ENCODE measurements at places on chromosomes 11 and 22.

- no peak for DNase-seq
These were observed 29.0 kb downstream of the PI4KA start for GRCh38 chr22:20829491-20830134.

DNA sequence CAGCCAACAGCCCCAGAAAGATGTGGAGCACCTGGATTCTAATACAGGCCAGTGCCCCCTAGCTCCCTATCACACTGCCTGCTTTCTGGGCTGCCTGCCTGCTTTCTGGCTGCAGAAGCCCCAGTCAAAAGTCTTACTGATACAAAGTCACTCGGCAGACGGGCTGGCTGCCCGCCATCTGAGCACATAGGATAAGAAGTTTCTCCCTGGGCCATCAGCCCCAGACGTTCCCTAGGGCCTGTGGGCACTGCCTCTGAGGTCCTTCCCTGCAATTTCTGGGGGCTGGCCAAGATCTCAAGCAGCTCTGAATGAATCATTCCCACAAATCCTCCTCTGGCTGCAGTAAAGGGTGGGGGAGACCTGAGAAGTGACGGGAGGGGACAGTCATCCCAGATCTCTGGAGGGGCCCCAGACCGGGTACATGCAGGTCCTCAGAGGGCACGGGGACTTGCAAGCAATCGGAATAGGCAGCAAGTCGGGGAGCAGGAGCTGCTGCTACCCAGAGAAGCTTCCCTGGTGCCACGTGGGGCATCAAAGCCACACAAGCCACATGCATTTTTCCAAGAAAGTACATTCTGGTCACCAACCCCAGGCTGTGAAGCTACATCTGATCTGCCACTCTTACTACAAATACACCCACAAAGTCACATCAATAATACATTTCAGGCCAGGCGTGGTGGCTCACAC, 4.7 kb downstream of the TPST2 start:
- no peak for DNase-seq

- no peak for DNase-seq
These were observed 4.5 kb upstream of the MYO7A start for GRCh38 chr11:77123591-77123990.

DNA sequence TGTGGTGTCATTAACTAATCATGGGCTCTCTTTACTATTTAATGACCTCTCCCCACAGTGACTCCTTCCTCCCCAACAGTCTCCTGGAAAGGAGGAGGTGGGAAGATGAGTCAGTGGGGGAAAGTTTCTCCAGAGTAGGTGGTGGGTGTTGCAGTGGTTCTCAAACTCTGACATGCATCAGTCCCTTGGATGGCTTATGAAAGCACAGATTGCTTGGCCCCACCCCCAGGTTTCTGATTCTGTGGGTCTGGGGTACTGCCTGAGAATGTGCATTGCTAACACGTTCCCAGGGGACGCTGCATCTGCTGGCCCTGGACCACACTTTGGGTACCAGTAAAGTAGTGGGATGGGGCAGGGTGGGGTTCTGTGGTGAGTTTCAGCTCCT, 9.8 kb downstream of the CD82 start:
- peak; percentile 61 for DNase-seq

GRCh38 chr22:47125603-47126002, 363.2 kb downstream of the TBC1D22A start:
- DNase-seq, result no peak

GRCh38 chr11:14643697-14644225, at the start of gene PDE3B:
TSS of gene PDE3B (plus strand) at chr11:14643804. CDS start at chr11:14644076, 272 bp downstream.
- peak; percentile 73 for DNase-seq

- DNase-seq, result no peak
These were observed 210.0 kb downstream of the KIRREL3 start for GRCh38 chr11:126790550-126791081.

DNA sequence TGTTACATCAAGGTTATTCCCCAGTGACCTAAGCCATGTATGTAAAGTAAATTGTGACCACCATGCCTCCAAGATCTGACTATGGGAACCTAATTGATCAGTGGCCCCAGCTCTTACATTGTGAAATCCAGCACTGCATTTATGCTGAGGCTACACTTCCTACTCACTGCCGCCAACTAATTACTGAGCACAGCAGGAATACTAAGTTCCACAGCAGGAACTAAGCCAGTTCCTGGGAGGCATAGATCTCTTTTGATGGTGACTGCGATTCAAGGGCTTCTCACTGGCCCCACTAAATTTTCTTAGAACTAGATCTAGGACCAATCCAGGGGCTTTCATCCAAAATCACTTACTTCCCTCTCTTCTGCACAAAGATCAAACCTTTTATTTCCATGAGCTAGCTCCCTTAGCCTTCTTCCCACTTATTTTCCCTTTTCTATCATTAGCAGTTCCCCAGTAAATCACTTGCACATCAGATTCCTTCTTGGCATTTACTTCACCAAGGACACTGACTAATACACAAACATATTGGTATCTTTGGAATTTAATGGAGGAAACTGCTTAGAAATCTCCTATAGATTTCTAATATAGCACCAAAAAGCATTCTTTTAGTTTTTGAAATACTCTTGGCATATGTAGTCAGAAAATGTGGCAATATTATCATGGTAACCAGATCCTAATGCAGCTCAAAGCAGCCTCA, 46.0 kb downstream of the CNTN5 start:
- DNase-seq, result no peak

- no peak for DNase-seq
These were observed 11.4 kb downstream of the KDELR3 start for GRCh38 chr22:38479096-38479837.

GRCh38 chr11:11973361-11973800, 35.0 kb downstream of the DKK3 start:
- no peak for DNase-seq

DNA sequence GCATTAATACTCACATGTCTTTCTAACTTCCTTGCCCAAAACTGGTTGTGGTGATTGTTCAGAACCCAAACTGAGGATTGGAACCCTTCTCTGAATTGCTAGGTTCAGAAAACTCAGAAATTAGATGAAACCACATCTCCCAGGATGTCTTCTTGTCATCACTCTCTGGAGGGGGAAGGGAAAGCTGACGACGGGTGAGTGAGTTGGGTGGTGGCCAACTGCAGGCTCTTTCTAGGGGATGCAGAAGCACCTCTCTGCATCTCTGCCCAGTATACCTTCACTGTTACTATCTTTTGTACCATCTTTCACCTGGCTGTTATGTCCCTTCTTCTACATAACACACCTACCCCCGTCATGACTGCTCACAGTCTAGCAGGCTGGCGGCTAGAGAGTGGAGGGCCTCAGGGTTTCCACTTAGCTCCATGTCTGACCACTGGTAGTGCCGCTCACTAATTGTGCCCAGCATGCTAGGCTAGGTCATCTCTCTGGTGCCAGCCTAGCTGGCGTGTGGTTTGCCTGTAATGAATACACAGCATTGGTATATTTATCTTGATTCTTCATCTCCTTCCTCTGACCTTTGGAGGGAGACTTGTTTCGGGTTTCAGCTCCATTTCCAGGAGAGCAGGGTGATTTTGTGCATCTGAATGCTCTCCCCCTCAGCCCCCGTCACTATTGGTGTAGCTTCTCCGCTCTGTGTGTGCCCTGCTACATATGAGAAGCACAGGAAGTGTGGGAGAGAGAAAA, 7.3 kb downstream of the GRAMD1B start:
- no peak for DNase-seq

DNA sequence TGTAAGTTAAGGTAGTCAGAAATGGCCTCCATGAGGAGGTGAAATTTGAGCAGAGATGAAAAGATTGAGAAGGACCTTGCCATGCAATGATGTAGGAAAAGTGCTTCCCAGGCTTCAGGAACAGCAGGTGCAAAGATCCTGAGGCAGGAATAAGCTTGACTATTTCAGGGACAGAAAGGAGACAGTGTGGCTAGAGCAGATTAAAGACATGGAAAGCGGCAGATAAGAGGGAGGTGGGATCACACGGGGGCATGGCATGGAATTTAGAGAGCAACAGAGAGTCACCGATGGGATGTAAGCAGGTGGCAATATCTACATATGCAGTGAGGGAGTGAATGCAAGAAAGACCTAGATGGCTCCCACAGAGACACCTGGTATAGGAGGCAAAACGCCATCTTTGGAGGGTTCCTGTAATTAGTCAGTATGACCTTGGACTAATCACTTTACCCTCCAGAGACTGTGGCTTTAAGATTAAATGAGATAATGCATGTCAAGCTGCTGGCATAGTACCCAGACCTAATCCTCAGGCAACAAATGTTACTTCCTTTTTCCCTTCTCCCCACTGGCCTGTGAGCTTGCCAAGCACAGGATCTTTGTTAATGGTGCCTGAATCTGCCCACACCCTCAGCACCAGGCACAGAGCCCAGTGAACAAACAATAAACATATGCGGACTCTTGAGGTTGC, 24.6 kb upstream of the ACER3 start:
- DNase-seq, result no peak

DNA sequence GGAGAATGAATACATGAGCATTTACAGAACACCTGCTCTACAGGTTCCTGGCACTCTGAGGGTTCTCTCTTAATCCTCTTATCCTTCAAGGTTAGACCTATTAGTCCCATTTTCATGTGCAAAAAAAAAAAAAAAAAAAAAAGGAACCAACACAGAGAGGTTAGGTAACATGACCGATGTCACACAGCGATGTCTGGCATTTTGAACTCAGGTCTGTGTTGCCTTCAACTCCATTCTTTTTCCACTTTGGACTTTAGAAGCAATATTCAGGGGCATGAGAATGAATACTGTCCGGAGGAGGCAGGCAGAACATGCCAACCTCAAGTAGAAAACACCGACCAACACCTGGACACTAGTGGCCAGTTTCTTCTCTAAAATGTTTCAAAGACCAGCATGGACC, 10.4 kb downstream of the SYN3 start:
- DNase-seq, result no peak

- peak; percentile 15 for DNase-seq
These were observed 148.5 kb downstream of the GRIK4 start for GRCh38 chr11:120660024-120660565.

GRCh38 chr11:47987310-47987709, 7.0 kb downstream of the PTPRJ start:
- DNase-seq, result no peak

- no peak for DNase-seq
These were observed 2.4 kb downstream of the SMARCB1 start for GRCh38 chr22:23789121-23789520.

- DNase-seq, result no peak
These were observed 2.4 kb upstream of the RANGAP1 start for GRCh38 chr22:41288245-41288946.

DNA sequence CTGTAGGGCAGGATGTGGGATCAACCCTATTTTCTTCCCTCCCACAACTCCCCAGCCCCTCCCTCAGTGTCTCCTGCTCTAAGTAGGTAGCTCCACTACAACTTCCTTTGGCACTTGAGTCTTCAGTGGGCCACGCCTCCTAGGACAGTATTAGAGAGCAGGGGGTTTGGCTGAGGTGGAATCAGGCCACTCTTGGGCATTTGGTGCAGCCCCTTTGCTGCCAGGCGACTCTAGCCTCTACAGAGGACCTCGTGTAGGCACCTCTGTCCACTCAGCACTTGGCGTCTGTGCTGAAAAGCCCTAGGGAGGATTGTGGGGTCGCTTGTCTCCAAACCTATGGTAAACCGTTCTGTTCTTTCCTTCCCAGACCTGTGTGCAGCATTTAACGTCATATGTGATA, 2.7 kb downstream of the FADD start:
- no peak for DNase-seq

DNA sequence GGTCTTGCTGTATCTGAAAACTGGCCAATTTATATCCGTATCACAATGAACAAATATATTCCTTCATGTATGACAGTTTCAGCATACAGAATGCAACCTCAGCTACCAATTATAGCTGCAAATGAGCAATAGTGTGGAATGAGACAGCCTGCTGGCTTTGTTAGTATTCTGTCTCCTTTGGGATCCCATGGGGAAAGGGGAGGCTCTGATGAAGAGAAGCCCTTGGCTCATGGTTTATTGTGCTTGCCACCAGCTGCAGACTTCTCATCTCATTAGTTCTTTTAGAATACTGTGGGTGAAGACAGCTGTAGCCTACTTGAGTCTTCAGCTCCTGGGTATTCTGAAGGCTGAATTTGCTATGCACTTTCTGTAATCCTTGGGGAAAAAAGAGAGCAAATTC, 42.4 kb downstream of the PITPNB start:
- no peak for DNase-seq

DNA sequence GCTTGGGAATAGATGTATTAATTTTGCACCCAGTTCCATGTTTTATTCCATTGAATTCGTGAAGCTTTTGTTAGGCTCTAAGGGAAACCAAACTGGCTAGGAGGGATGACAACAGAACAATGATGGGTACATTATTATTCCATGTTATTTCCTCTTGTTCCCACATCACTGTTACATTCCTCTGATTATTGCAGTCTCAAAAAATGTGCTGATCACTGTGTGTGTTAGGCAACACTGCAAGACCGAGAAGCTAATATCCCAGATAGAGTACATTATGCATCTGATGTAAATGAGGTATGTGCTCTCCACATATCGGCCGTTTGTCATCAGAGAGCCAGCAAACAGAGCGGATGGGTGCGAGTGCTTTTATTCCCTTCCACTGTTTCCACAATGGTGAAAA, 327.9 kb downstream of the SOX6 start:
- no peak for DNase-seq

DNA sequence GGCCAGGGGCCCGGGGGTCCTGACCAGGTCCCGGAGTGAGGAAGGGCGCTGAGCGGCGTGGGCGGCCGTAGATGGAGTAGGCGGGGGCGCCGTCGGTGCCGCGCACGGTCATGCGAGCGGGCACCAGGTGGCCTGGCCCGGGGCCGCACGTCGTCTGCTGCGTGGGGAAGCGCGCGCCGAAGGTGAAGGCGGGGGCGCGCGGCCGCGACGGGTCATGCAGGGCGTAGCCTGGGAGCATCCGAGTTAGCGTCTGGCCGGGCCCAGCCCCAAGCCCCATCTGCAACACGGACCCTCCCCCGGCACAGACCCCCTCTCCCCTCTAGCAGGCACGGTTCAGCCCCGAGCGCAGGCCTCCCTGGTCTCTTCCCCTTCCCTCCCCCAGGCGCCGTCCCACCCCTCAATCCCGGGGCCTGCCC, 1.7 kb upstream of the TYMP start:
- peak; percentile 76 for DNase-seq

DNA sequence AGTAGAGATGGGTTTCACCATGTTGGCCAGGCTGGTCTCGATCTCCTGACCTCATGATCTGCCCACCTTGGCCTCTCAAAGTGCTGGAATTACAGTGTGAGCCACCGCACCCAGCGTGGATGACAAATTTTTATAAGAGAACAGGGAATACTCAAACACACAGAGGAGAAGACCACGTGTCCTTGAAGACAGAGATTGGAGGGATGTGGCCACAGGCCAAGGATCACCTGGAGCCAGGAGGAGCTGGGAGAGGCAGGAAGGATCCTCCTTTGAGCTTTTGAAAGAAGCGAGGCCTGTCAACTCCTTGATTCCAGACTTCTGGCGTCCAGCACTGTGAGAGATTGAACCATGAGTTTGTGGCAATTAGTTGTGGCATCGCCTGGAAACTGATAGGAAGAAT, 1049.5 kb downstream of the TBC1D22A start:
- DNase-seq, result no peak

GRCh38 chr11:132658696-132659095, 873.6 kb downstream of the OPCML start:
- no peak for DNase-seq
